Naive thymus-derived CD8-positive, alpha-beta T cell (primary cell): ENCODE measurements at places on chromosomes 12 and 14. TPM values are rescaled to one million over a fixed set of nuclear protein-coding genes. Genes with fewer than 3 reads are reported as not detected.

GALNT6 gene
- total RNA-seq, result 1.9 TPM

KRT3 gene
- total RNA-seq, result not detected

GRCh38 chr14:83184531-83184930 is 1650.9 kb upstream of the SEL1L start:
- no peak overlapping the region for H3K4me3 ChIP-seq
- no peak for DNase-seq
- no peaks in the 10 kb centered on the region for H3K36me3 ChIP-seq
- H3K4me1 ChIP-seq, result no peaks in the 10 kb centered on the region

SLC8A3 gene
- total RNA-seq, result not detected

DNA sequence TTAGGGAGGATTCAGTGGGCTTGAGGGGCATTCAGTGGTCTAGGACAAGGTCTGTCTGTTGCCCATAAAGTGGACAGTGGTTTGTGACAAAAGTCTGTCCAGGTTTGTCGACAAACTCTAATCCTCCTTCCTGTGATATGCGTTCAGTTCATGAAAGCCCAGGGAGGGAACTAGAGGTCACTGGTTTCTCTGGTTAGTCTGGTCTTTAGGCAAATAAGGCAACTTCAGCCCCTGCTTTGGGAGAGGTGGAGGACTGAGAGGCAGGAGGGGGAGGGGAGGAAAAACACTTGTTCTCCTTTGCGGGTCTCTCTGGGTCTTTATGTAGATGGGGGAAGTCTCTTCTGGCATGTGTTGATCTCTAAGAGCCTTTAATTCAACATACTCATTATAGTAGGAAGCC is 235.1 kb upstream of the PWP1 start:
- H3K4me1 ChIP-seq, result peaks cover 39% of the 10 kb centered on the region
- H3K27ac ChIP-seq, result no peak overlapping the region
- no peaks in the 10 kb centered on the region for H3K27me3 ChIP-seq
- no peak for DNase-seq
- H3K36me3 ChIP-seq, result peaks cover 6% of the 10 kb centered on the region

DNA sequence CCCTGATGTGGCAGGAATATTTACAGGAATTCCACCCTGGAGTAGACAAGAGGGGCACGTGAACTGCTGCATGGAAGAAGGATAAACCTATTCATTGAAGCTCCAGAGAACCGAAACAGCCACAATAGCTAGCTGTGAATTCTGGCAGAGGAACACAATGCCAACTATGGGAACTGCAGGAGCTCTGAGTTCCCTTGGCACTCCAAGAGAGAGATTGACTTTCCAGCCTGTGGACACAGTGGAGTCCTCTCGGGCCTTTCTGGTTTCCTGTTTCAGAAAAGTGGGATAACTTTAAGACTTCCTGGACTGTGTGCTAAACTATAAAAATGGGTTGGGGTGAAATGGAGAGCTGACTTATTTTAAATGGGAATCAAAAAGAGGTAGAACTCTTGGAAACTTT is 11.9 kb downstream of the CACNA2D4 start:
- peaks cover 6% of the 10 kb centered on the region for H3K4me1 ChIP-seq
- no peak overlapping the region for H3K4me3 ChIP-seq
- peaks cover 9% of the 10 kb centered on the region for H3K27me3 ChIP-seq
- H3K36me3 ChIP-seq, result peaks cover 46% of the 10 kb centered on the region
- no peak overlapping the region for H3K27ac ChIP-seq

DNA sequence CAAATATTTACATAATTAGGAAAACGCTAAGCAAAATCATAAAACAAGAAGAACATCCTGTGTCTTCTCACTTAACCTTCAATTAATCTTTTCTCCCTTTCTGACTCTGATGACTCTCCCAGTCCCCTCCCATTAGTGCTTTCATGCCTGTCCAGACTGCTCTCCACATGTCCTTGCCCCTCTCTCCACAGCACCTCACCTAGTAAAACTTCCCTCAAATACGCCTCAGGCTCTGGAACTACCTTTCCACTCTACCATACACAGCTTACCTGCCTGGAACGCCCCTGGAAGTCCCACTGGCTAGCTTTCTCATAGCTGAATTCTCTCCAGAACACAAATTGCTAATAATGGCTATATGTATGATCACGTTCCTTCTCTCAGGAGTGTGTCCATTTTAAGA is 44.7 kb downstream of the SLC5A8 start:
- no peaks in the 10 kb centered on the region for H3K36me3 ChIP-seq
- no peak overlapping the region for H3K27ac ChIP-seq
- no peak for DNase-seq
- no peaks in the 10 kb centered on the region for H3K4me1 ChIP-seq
- H3K27me3 ChIP-seq, result peaks cover 5% of the 10 kb centered on the region
- no peak overlapping the region for H3K4me3 ChIP-seq

DNA sequence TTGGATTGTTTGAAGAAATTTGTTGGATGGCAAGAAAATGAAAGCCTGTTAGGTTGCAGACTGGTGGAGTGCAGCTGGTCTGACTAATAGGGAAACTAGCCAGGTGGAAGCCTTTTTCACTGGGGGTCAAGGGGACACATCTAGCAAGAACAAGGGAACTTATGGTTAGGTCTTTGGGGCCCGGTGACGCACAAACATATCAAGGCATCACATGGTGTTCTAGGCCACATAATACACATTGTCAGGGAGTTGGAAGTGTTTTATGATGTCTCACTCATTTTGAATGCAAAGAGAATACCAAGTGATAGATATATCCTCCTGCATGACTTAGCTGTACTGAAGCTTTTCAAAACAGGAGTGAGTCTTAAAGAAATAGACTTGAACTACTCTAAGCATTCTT is 351.2 kb downstream of the KCNH5 start:
- no peak overlapping the region for H3K4me3 ChIP-seq
- no peaks in the 10 kb centered on the region for H3K4me1 ChIP-seq
- no peak for DNase-seq
- H3K27me3 ChIP-seq, result no peaks in the 10 kb centered on the region
- H3K36me3 ChIP-seq, result no peaks in the 10 kb centered on the region
- H3K27ac ChIP-seq, result no peak overlapping the region

SUDS3 gene
- 29.8 TPM for total RNA-seq

C12orf54 gene
- total RNA-seq, result not detected

GRCh38 chr12:129723260-129723659 is 180.6 kb downstream of the TMEM132D start:
- no peak overlapping the region for H3K27ac ChIP-seq
- no peaks in the 10 kb centered on the region for H3K27me3 ChIP-seq
- H3K4me3 ChIP-seq, result no peak overlapping the region
- no peaks in the 10 kb centered on the region for H3K36me3 ChIP-seq

GRCh38 chr12:80044694-80045046 is 54.7 kb upstream of the OTOGL start:
- no peak for DNase-seq
- H3K27me3 ChIP-seq, result peaks cover under 1% of the 10 kb centered on the region
- H3K4me1 ChIP-seq, result peaks cover 1% of the 10 kb centered on the region

DNA sequence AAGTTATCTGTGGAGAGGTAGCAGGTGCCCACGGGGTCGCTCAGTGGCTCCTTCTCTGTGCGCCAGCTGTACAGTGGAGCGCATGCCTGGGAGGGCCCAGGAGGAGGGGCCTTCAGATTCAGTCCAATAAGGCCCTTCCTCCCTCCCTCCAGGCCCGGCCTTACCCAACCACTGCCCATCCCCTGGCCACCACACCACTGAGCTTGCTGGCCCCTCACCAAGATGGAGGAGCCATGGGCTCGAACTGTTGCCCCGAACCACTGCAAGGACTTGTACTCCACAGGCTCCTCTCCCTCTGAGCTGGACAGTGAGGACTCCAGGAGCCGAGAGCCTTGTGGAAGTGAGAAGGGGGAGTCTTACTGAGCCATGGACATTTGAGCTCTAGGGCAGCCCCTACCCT is 9.8 kb downstream of the ITGA5 start:
- H3K4me3 ChIP-seq, result no peak overlapping the region
- peaks cover 68% of the 10 kb centered on the region for H3K36me3 ChIP-seq
- no peaks in the 10 kb centered on the region for H3K27me3 ChIP-seq
- H3K4me1 ChIP-seq, result peaks cover 30% of the 10 kb centered on the region
- DNase-seq, result no peak

- H3K4me3 ChIP-seq, result no peak overlapping the region
- H3K36me3 ChIP-seq, result no peaks in the 10 kb centered on the region
- no peaks in the 10 kb centered on the region for H3K27me3 ChIP-seq
- peaks cover 9% of the 10 kb centered on the region for H3K4me1 ChIP-seq
These were observed 431.9 kb downstream of the BCL11B start for GRCh38 chr14:98840091-98840490.

GARIN6 gene
- not detected for total RNA-seq

GRCh38 chr12:42932936-42933335 is 343.4 kb upstream of the PRICKLE1 start:
- no peaks in the 10 kb centered on the region for H3K36me3 ChIP-seq
- peaks cover 3% of the 10 kb centered on the region for H3K27me3 ChIP-seq
- no peak overlapping the region for H3K27ac ChIP-seq
- no peak overlapping the region for H3K4me3 ChIP-seq

- no peaks in the 10 kb centered on the region for H3K4me1 ChIP-seq
- H3K27ac ChIP-seq, result no peak overlapping the region
- H3K36me3 ChIP-seq, result no peaks in the 10 kb centered on the region
- no peak overlapping the region for H3K4me3 ChIP-seq
These were observed 20.0 kb upstream of the GCH1 start for GRCh38 chr14:54922598-54922997.

GRCh38 chr14:28765169-28765830 is 1.3 kb upstream of the FOXG1 start:
- H3K4me3 ChIP-seq, result peak overlapping the region; percentile 84
- DNase-seq, result no peak
- peaks cover 2% of the 10 kb centered on the region for H3K36me3 ChIP-seq
- peaks cover 14% of the 10 kb centered on the region for H3K4me1 ChIP-seq

DNA sequence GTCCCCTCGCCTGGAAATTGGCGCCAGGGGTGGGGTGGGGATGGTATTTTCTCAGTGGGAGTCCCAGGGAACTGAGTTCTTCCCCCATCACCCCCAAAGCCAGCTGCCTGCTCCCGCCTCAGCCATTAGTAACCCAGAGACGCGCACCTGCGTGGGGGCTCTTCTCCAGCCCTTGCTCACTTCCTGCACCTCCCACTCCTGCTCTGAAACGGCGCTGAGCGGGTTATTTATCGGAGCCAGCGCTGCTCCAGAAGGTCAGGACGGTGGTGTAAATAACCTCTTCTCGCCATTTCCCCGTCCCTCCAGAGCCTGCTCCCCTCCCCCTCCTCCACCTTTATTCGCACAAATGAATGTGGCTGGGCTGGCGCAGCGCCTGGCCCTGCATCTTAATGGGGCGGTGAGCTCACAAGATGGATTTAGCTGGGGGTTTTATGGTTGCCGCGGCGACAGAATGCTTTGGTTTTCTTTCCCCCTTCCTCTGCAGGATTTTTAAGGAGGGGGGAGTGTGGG is 12.2 kb downstream of the GPR84 start:
- H3K36me3 ChIP-seq, result peaks cover 4% of the 10 kb centered on the region
- DNase-seq, result peak; percentile 34
- peaks cover 15% of the 10 kb centered on the region for H3K4me1 ChIP-seq
- H3K27me3 ChIP-seq, result no peaks in the 10 kb centered on the region
- H3K27ac ChIP-seq, result peak overlapping the region; percentile 63
- peak overlapping the region; percentile 89 for H3K4me3 ChIP-seq

DNA sequence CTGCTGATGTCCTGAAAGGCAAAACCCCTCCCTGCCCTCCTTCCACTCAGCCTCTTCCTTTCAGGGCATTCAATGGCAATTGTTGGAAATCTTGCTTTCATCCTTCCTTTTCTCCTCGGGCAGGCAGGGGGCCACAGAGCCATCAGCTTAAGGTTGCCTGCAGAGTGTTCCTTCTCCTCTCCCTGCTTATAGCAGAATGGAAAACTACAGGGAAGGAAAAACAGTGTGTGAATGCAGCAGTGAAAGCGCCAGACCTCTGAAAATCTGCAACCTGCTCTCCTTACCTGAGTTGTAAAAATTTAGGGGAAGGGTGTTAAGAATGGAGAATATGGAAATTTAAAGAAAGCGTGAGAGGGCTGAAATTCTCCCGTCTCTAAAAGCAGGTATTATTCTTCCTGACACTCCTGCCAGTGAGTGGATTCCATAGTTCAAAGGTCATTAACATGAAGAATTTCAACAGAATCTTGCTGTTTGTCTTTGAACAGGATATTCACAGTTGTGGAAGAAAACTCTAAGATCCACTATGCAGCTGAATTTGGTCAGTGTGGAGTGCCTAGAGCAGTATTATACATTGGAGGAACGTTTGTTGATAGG is 348.8 kb downstream of the KCNH5 start:
- H3K27ac ChIP-seq, result no peak overlapping the region
- H3K36me3 ChIP-seq, result no peaks in the 10 kb centered on the region
- DNase-seq, result no peak
- no peaks in the 10 kb centered on the region for H3K4me1 ChIP-seq

GRCh38 chr14:87952307-87953094 is 40.5 kb downstream of the GALC start:
- H3K36me3 ChIP-seq, result peaks cover 3% of the 10 kb centered on the region
- peak; percentile 8 for DNase-seq
- H3K27me3 ChIP-seq, result no peaks in the 10 kb centered on the region

ERBB3 gene
- total RNA-seq, result 26.0 TPM

DNA sequence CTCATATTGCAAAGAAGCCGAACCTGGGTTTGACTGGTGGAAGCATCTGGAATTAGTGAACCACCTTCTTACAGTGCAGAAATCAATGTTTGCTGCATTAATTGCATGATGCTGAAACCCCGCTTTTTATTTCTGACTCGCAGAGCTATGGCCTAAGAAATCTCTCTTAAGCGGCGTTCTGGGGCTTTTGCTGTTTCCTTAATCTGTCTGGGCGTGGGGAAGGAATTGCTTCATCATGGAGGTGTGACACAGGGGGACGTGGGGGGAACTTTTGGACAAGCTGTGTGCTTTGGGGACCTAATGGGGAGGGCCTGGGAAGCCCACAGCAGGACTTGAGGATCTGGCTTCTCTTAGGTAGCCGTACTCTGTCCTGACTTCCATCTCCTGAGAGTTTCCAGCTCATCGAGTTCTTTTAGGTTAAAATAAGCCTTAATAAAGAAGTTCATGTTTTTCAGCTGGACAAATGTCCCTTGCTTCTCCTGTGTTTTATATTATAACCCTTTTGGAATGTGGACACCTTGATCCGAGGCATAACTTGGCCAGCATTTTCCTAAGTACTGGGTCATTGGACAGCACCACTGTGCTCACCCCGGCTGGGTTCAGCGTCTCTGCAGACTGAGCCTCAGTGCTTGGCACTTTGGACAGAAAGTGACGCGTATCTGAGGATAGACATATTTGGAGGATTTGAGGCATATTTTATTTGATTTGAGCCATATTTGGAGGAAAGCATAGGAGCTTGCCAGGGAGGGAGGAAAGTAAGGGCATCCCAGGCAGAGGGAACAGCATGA is 192.1 kb upstream of the MYL2 start:
- H3K4me1 ChIP-seq, result peaks cover 9% of the 10 kb centered on the region
- no peak for DNase-seq
- H3K4me3 ChIP-seq, result no peak overlapping the region
- no peaks in the 10 kb centered on the region for H3K36me3 ChIP-seq
- H3K27ac ChIP-seq, result no peak overlapping the region

DNA sequence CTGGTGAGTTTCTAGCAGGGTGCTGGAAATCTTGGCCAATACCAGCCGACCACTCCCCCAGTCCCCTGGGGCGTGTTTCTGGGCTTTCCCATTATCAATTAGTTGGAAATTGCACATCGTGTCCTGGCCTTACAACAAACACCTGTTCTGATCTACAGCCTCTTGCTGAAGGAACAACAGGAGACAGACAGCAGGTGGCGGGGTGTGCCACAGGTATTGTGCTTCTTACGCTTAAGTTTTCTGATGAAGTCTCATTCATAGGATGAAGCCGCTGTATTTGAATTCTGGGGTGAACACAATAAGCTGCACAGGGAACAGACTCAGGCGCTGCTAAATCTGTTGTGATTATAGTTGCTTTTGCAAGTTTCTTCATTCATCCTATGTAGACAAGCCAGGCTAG is 703 bp downstream of the HIGD1C start:
- no peak overlapping the region for H3K4me3 ChIP-seq
- H3K4me1 ChIP-seq, result no peaks in the 10 kb centered on the region
- DNase-seq, result no peak
- H3K27me3 ChIP-seq, result no peaks in the 10 kb centered on the region

SERPINA6 gene
- total RNA-seq, result not detected

PUS1 gene
- 56.9 TPM for total RNA-seq

IFNG-AS1 gene
- 1.9 TPM for total RNA-seq

CLEC1B gene
- total RNA-seq, result not detected

ACADS gene
- 14.7 TPM for total RNA-seq
